ENCODE measurements at places on chromosomes 11 and 22. TPM values are rescaled to one million over a fixed set of nuclear protein-coding genes. Genes with fewer than 3 reads are reported as not detected.
A peak's percentile ranks its signal among the peaks of the same experiment; 100 is the strongest.

GRCh38 chr11:1728931-1729691 lies 21.3 kb downstream of the IFITM10 start:
- DNase-seq = no peak

The PDE3B gene
- total RNA-seq = not detected

The SOX10 gene
- total RNA-seq = not detected

The USP2 gene
- 0.81 TPM for total RNA-seq

- no peak for DNase-seq
Observed at GRCh38 chr11:97231231-97231630, 841.4 kb downstream of the JRKL start.

The OR5AN1 gene
- not detected for total RNA-seq

GRCh38 chr11:60978546-60979380 lies 7.3 kb downstream of the CD6 start:
- DNase-seq = no peak

- DNase-seq = no peak
Observed at GRCh38 chr11:118318581-118319336, 14.2 kb downstream of the CD3E start.

The GAS2L1 gene
- total RNA-seq = 10.2 TPM

DNA sequence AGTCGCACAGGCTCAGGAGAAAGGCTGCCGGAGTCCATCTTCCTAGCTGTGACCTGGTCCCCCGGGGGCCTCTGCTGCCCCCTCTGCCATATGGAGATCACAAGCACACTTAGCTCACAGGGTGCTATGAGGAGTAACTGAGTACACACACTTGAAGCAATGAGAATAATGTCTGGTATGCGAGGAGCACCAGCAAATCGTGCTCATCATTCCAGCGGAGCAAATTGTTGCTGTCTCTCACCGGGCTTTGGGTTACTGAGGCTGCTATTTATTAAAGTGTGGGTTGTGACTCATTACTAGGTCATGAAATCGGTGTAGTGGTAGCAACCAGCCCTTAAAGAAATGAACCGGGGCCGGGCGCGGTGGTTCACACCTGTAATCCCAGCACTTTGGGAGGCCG lies 48.1 kb upstream of the EIF3D start:
- DNase-seq = peak; percentile 91

- no peak for DNase-seq
Observed at GRCh38 chr11:122931510-122931909, 49.0 kb downstream of the JHY start.
